ENCODE measurements at places on chromosomes 16 and 17. TPM values are rescaled to one million over a fixed set of nuclear protein-coding genes. Genes with fewer than 3 reads are reported as not detected.

- DNase-seq = peak; percentile 67
These were observed 38.0 kb upstream of the SNN start for GRCh38 chr16:11630046-11630767.

GRCh38 chr16:67388191-67388590 lies 5.1 kb downstream of the TPPP3 start:
- DNase-seq = no peak

DNA sequence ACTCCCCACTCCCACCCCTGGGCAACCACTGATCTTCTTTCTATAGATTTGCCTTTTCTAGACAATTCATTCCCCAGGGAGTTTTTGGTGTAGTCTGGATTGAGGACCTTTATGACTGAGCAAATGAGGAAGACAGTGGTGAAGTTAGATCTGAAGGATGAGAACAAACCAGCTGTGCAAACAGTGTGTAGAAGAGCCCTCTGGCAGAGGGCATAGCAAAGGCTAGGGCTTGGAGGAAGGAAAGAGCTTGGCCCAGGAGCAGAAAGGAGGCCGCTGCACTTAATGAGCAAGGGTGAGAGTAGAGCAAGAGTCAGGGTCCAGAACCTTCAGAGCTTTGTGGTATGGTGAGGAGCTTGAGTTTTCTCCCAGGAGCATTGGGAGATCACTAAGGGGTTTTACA lies 352.7 kb downstream of the CA10 start:
- DNase-seq = no peak

Gene TMEM186
- total RNA-seq = 6.3 TPM

Gene OTOP3
- total RNA-seq = not detected

GRCh38 chr16:82830944-82831343 lies 204.2 kb downstream of the CDH13 start:
- DNase-seq = no peak

- no peak for DNase-seq
These were observed 40.4 kb upstream of the DNAH17 start for GRCh38 chr17:78617511-78618061.

Gene SPNS1
- 16.6 TPM for total RNA-seq

GRCh38 chr17:49887086-49887743 lies 39.3 kb upstream of the TAC4 start:
- no peak for DNase-seq

- DNase-seq = no peak
These were observed 111.8 kb upstream of the CRHR1 start for GRCh38 chr17:45672301-45672700.

GRCh38 chr17:67156269-67157199 lies 88.5 kb downstream of the HELZ start:
- DNase-seq = no peak

Gene TSEN54
- 28.6 TPM for total RNA-seq

Gene SLC25A11
- total RNA-seq = 70.8 TPM

GRCh38 chr17:60416368-60416925 lies 5.8 kb upstream of the CHCT1 start:
- no peak for DNase-seq

GRCh38 chr17:80683625-80684104 lies 139.0 kb downstream of the RPTOR start:
- no peak for DNase-seq

- no peak for DNase-seq
These were observed 2.4 kb downstream of the PRSS27 start for GRCh38 chr16:2717383-2718263.

Gene SLC6A4
- not detected for total RNA-seq

GRCh38 chr17:3890878-3891219 lies 2.0 kb downstream of the CAMKK1 start:
- DNase-seq = no peak

- DNase-seq = no peak
These were observed 134.1 kb downstream of the ZNF778 start for GRCh38 chr16:89351645-89352044.

- peak; percentile 42 for DNase-seq
These were observed 104.9 kb upstream of the TBX2 start for GRCh38 chr17:61294777-61295176.
